ENCODE measurements at places on chromosomes 1 and 21.

DNA sequence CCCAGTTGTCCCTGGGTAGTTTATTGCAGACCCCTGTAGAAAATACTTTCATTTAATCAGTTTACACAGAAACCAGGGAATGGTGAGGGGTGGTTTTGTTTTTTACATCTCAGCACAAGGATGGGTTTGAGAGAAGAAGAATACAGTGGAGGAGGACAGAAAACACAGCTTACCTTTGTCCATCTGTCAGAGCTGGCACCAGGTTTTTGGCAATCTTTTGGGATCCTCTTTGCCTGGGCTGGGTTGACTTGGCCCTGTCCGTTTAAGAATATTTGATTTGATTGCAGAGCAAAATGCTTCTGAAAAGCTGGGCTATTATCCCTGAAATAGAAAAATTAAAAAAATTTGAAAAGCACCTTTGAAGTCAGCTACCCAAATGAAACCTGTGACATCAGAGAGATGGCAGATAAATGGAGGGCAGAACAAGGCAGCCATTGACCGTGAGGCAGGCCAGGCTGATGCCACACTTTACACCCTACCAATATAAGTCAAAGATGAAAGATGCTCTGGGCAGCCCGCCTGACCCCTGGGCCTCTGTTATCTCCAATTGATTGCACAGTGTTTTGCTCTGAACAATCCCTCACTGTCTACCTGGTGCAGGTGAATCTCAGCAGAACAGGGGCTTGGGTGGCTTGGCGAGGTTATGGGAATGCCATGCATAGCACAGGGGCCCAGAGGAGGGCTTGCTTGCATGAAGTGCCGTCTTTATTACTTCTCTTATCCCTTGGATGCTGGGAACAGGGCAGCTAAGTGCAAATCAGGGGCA, 218.8 kb downstream of the LMX1A start:
- DNase-seq = no peak

GRCh38 chr1:104706631-104707147, 957.0 kb downstream of the AMY1C start:
- no peak for DNase-seq

DNA sequence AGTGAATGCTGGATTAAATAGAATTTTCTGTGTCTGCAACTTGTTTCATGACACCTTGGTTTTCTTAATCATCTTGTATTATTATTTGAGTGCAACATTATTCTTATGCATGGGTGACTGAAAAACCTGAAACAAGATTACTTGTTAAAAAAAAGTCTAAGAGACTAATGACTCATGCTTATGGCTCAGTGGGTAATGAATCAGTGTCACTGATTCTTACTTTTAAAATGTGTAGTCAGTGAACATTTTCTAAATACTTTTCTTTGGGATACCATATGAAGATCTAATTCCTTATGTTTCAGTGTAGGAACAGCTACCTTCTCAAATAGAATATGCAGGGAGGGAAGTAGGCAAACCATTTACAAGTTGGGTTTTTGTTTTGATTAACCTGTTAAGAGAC, 65.5 kb downstream of the PRKAA2 start:
- no peak for DNase-seq

DNA sequence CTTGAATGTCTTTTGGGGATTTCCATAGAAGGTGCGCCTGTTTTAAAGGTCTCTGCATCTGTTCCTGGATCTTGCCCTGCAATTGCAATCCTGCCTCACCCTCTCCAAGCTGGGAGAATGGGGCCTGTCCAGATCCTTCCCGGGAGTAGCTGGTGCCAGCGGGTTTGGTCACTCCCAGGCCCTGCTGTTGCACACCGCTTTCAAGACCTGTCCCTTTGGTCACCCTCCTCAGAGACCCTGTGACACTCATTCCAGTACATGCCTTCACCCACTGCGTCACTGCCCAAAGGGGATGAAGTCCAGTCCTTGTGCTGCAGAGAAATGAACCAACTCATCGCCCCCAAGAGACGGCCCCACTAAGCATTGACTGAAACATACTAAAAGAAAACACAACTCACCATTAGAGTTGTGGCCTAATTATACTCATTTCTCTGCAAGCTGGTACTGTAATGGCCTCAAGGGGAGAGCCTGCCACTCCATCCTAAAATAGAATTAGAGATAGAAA, 1.9 kb upstream of the IRF2BP2 start:
- DNase-seq = peak; percentile 57

- DNase-seq = peak; percentile 92
Observed at GRCh38 chr1:159923203-159924024, 1.9 kb downstream of the TAGLN2 start.

GRCh38 chr1:209784265-209785169, at the start of gene C1orf74:
C1orf74 (minus strand) TSS chr1:209784559; CDS start chr1:209783634, 925 bp downstream.
- DNase-seq = peak; percentile 100
